Caco-2 (cell line): ENCODE measurements at places on chromosomes 5 and 9. TPM values are rescaled to one million over a fixed set of nuclear protein-coding genes. Genes with fewer than 3 reads are reported as not detected.

GRCh38 chr5:177133853-177134696 is 502 bp downstream of the NSD1 start:
- DNase-seq = peak; percentile 68
- peaks cover 13% of the 10 kb centered on the region for H3K4me1 ChIP-seq
- H3K36me3 ChIP-seq = peaks cover 2% of the 10 kb centered on the region; the same call in 1 of the 2 replicates
- peak overlapping the region; percentile 92 for H3K4me3 ChIP-seq
- H3K27ac ChIP-seq = peak overlapping the region; percentile 91

DNA sequence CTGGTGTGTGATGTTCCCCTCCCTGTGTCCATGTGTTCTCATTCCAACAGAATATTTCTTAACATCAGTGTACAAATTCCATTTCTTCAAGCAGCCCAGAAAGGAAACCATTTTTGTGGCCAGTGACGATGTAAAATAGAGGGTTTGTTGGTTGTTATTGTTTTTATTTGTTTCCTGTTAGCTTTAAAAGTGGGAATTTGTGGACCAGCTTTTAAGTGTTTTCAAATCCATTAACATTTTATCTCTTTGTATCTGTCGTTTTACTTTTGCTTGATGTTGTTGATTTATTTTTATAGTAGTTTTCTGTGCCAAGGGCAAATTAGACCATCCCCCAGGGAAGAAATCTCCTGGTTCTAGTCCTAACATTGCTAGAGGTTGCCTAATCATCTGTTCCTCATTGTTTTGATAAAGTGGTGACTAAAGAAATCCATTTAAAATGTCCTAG is 100.0 kb downstream of the GDNF start:
- no peak overlapping the region for H3K4me3 ChIP-seq
- DNase-seq = no peak
- no peaks in the 10 kb centered on the region for H3K27me3 ChIP-seq
- H3K4me1 ChIP-seq = no peaks in the 10 kb centered on the region
- no peak overlapping the region for H3K27ac ChIP-seq

GRCh38 chr5:116370886-116371285 is 203.7 kb downstream of the SEMA6A start:
- H3K4me3 ChIP-seq = no peak overlapping the region
- no peak overlapping the region for H3K27ac ChIP-seq
- H3K27me3 ChIP-seq = no peaks in the 10 kb centered on the region

DNA sequence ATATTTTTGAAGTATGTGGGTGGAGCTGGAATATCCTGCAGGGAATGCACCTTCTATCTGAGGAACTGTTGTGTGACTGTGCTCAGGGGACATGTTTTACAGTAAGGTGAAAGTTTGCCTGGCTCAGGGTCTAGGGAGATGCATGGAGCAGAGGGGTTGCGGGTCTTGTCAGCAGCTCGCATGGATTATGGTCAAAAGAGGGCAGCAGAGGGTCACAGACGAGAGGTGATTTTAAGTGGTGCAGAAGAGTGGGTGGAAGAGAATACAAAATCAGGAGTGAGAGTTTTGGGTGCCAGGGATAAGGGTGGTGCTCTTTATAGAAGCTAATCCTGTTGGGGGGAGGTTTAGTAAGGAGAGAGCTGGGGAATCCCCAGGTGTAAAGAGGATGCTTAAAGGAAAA is 53.5 kb upstream of the GRIN3A start:
- no peak overlapping the region for H3K27ac ChIP-seq
- peak; percentile 55 for DNase-seq
- no peak overlapping the region for H3K4me3 ChIP-seq

DNA sequence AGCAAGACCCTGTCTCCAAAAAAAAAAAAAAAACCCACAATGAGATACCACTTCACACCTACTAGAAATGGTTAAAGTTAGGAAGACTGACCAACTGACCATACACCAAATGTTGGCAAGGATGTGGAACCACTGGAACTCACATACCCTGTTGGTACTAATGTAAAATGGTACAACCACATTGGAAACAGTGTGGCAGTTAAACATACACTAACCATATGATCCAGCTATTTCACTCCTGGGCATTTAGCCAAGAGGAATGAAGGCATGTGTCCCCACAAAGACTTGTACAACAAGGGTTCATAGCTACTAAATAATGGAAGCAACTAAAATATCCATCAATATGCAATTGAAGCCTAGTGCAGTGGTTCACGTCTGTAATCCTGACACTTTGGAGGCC is 21.3 kb downstream of the NAIF1 start:
- no peak for DNase-seq
- H3K4me3 ChIP-seq = no peak overlapping the region
- no peaks in the 10 kb centered on the region for H3K27me3 ChIP-seq
- no peak overlapping the region for H3K27ac ChIP-seq
- no peaks in the 10 kb centered on the region for H3K36me3 ChIP-seq

- DNase-seq = no peak
- H3K27ac ChIP-seq = no peak overlapping the region
- no peaks in the 10 kb centered on the region for H3K36me3 ChIP-seq
- H3K4me1 ChIP-seq = peaks cover 21% of the 10 kb centered on the region
Observed at GRCh38 chr5:169243651-169244422, 57.1 kb downstream of the SLIT3 start.

CCL27 gene
- not detected in 2 replicates for total RNA-seq

DNA sequence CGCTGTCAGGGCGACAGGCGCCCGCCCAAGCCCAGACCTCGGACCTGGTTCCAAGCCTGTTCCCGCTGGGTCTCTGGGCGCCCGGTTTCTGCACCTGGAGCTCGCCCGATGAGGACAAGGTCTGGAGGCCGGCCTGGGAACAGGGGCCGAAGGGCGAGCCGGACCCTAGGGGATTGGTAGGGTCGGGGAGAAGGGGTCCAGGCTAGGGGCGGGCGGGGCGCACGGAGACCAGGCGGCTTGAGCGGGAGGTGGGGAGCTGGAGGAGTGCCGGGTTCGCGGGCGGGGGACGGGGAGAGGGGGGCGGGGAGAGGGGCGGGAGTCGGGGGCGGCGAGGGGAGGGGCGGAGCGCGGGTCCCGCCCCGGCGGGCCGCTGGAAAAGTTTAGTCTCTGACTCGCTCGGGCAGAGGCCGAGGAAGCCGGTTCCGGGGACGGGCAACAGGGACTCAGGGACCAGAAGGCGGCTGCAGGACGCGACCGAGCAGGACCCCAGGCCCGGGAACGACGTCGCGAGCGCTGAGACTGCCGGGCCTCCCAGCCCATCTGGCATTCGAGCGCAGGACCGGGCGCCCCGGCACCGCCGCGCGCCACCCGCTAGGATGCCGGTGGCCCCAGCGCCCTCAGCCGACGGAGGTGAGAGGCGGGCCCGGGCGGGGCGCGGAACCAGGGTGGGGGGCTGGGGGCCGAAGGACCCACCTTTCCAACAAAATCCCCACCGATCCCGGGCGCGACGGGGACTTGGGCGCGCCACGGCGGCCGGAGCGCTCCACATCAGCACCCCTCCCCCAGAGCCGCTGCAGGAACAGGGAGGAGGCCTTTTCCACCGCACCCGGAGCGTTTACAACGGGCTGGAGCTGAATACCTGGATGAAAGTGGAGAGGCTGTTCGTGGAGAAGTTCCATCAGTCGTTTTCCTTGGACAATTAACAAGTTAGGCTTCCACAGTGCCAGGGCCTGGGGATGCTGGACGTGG is at the start of gene S1PR3:
Gene S1PR3 (plus strand): TSS at position 403 of the 969 bp plus-strand sequence. CDS start 9,733 bp downstream, outside the sequence.
- peak; percentile 34 for DNase-seq
- H3K27me3 ChIP-seq = no peaks in the 10 kb centered on the region
- no peaks in the 10 kb centered on the region for H3K4me1 ChIP-seq
- H3K27ac ChIP-seq = no peak within 1 kb of the TSS
- H3K4me3 ChIP-seq = peak within 1 kb of the TSS; percentile 46

HTR1A gene
- not detected in 2 replicates for total RNA-seq

GRCh38 chr9:84819491-84819991 is 150.0 kb downstream of the NTRK2 start:
- H3K4me3 ChIP-seq = no peak overlapping the region
- no peak for DNase-seq
- H3K36me3 ChIP-seq = no peaks in the 10 kb centered on the region

ADGRD2 gene
- not detected in 2 replicates for total RNA-seq

DNA sequence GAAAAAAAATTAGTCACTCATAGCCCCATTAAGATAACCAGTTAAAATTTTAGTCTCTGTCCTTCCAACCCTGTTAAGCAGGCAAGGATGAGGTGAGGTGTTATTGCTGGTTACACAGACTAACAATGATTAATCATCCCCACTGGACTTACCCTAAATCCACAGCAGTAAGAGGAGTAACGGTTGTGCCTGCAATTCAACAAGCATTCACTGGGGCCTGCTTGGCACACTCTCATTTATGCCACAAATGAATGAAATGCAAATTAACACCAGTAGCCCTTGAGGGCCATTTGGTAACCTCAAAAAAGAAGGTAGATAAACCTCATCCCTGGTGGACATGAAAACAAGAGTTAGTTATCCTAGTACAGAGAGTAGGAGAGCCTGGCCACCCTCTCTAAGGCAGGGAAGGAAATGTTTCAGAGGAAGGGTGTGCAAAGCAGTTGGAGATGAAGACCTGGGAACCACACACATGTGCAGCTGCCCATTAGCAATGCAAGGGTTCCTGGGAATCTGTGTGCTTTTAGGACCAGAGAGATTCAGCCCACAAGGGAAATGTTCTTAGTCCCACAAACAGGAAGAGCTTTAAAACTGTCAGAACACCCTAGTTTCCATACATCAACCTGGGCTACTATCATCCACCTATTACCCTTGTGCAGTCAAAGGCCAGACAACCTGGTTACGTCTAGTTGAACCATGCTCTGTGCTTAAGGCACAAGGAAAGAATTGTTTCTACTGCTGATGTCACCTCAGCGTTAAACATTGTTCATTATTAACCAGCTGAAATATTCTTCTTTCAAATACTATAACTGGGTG is 7.7 kb downstream of the LHFPL2 start:
- DNase-seq = no peak
- H3K27me3 ChIP-seq = no peaks in the 10 kb centered on the region
- H3K36me3 ChIP-seq = no peaks in the 10 kb centered on the region; the same call in 1 of the 2 replicates

DNA sequence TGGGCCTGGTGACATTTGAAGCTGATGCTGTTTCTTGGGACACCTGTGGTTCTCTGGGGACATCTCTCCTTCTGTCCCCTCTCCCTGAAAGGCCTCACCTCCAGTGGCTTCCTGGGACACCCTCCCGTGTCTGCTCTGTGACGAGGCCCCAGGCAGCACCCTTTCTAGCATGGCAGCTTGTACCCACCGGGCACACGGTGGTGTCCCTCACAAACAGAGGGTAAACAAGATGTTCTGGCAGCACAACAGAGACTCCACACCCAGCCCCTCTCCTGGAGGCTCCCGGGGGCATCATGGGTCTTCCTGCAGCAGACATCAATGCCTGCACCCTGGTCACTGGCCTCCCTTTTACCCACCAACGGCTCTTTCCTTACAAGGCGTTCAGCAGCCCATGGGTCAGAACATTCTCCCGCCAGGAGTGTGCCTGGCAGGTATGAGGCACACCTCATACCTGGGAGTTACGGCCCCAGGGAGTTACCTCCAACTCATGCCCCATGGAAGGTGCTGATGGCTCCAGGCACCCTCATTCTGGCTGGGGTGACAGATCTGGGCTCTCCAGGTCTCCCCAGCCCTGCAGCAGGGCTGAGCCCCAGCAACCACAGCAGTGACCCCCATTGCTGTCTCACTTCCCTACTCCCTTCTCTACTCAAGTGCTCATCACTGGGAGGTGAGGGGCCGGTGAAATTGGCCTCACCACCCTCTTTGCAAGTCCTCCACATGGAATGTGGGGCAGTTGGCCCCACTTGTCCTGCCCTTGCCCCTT is 51.1 kb downstream of the BARX1 start:
- H3K4me3 ChIP-seq = no peak overlapping the region
- H3K36me3 ChIP-seq = no peaks in the 10 kb centered on the region
- no peak for DNase-seq
- H3K27ac ChIP-seq = no peak overlapping the region

- H3K27me3 ChIP-seq = no peaks in the 10 kb centered on the region
- H3K4me1 ChIP-seq = no peaks in the 10 kb centered on the region
- no peak for DNase-seq
- no peak overlapping the region for H3K4me3 ChIP-seq
- H3K27ac ChIP-seq = no peak overlapping the region
Observed at GRCh38 chr5:178108446-178108845, 4.9 kb upstream of the N4BP3 start.

ABHD17B gene
- 6.2 and 6.9 TPM in 2 replicates for total RNA-seq

CYSRT1 gene
- 1.7 and 1.8 TPM in 2 replicates for total RNA-seq

DNAH5 gene
- total RNA-seq = 0.14 TPM in 1 of 2 replicates, not detected in the other

COL15A1 gene
- total RNA-seq = not detected in 2 replicates

DNA sequence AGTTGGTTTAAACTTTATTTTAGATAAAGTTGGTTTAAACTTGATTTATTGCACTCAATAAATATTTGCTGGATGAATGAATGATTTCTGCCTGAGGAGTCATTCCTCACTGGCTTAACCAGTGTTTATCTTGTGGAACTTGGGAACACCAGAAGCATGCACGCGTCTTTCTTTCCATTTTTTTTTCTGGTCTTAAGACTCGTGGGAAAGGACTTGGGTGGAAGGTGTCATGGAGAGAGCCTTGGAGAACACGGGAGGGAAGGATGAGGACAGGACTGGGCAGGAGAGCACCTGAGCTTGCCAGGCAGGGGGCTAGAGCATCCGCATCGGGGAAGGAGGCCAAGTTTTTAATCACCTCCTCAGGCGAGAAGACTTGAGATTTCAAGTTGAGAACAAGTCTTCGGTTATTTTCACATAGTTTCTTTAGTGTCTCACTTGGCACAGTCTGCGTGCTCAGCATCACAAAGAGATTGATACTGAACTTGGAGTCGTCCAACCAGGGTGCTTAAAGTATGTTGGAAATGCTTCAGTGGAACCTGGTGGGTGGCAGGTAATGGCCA is 144.2 kb downstream of the PDZD2 start:
- no peaks in the 10 kb centered on the region for H3K27me3 ChIP-seq
- H3K36me3 ChIP-seq = no peaks in the 10 kb centered on the region
- no peak for DNase-seq

- no peaks in the 10 kb centered on the region for H3K4me1 ChIP-seq
- no peaks in the 10 kb centered on the region for H3K27me3 ChIP-seq
Observed at GRCh38 chr5:41808294-41808693, 61.9 kb downstream of the OXCT1 start.

- H3K4me3 ChIP-seq = no peak overlapping the region
- H3K4me1 ChIP-seq = no peaks in the 10 kb centered on the region; the same call in 1 of the 2 replicates
- H3K27ac ChIP-seq = no peak overlapping the region
- DNase-seq = no peak
Observed at GRCh38 chr9:136760424-136760823, 2.4 kb upstream of the LCN8 start.

ANKRD20A1 gene
- total RNA-seq = not detected in 2 replicates

- H3K27ac ChIP-seq = no peak overlapping the region
- no peaks in the 10 kb centered on the region for H3K4me1 ChIP-seq
- no peaks in the 10 kb centered on the region for H3K36me3 ChIP-seq
- no peaks in the 10 kb centered on the region for H3K27me3 ChIP-seq
- DNase-seq = no peak
- H3K4me3 ChIP-seq = no peak overlapping the region
Observed at GRCh38 chr9:81798606-81799005, 109.3 kb upstream of the TLE1 start.
